Jurkat, Clone E6-1 (cell line): ENCODE measurements at places on chromosomes 6 and 20.
A peak's percentile ranks its signal among the peaks of the same experiment; 100 is the strongest.

DNA sequence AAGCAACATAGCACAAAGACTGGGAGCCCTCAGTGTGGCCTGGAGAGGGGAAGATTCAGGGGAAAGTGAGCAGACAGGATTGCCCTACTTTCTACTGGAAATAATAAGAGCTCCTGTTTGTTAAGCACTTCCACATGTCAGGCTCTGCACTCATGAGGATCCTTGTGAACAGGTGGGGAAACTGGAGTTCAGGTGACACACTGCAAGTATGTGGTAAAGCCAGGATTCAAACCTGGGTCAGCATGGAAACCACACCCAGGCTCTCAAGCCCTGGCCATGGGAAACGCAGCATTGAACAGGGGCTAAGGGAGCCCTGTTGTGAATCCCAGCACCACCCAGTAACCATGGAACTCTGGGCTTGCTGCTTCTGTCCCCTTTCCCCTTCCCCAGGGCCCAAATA lies 42.8 kb upstream of the ID1 start:
- no peak for DNase-seq

DNA sequence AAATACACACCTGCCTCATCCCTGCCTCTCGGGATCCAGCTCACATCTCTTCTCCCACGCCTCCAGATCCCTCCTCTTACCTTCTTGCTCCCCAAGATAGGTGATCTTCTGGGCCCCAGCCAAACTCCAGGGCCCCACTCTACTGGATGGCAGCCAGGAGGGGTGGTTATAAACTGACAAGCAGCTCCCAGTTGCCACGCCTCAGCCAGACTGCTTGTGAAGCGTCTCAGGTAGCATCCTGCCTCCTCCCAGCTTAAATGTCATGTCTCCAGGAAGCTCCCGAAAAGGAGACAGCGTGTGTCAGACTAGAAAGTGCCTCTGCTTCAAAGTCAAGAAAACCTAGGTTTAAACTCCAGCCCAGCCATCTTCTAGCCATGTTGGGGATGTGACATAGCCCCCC lies 114.1 kb downstream of the LRFN2 start:
- DNase-seq, result no peak

DNA sequence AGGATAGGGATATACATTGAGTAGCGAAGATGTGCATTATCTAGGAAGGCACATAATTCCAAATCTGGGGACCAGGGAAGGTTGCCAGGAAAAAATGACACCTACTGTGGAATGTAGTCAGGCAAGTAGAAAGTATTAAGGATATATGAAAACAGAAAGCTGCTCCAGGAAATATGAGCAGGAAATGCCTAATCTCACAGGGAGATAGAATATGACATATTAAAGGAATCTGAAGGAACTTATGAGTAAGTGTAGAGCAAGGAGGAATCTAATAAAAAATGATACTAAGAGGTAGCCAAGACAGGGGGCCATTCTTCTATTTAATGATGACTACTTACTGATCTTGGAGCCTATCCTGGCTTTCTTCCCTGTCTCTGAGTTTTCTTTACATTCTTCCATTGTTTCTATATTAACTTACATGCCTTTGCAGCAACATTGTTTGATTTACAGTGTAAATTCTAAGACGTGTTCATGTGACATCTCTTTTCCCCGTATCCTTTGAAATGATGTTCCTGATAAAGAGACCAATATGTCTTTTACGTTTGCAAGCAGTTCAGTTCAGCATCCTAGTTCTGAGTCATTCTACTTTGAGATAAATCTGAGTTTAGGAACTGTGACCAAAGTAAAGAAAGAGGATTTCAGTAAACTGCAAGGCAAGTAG lies 58.6 kb downstream of the TINAG start:
- no peak for DNase-seq

GRCh38 chr6:6912817-6913744 lies 194.7 kb upstream of the RREB1 start:
- DNase-seq, result no peak

- DNase-seq, result no peak
Observed at GRCh38 chr6:29720863-29721262, 2.4 kb upstream of the HLA-F start.

DNA sequence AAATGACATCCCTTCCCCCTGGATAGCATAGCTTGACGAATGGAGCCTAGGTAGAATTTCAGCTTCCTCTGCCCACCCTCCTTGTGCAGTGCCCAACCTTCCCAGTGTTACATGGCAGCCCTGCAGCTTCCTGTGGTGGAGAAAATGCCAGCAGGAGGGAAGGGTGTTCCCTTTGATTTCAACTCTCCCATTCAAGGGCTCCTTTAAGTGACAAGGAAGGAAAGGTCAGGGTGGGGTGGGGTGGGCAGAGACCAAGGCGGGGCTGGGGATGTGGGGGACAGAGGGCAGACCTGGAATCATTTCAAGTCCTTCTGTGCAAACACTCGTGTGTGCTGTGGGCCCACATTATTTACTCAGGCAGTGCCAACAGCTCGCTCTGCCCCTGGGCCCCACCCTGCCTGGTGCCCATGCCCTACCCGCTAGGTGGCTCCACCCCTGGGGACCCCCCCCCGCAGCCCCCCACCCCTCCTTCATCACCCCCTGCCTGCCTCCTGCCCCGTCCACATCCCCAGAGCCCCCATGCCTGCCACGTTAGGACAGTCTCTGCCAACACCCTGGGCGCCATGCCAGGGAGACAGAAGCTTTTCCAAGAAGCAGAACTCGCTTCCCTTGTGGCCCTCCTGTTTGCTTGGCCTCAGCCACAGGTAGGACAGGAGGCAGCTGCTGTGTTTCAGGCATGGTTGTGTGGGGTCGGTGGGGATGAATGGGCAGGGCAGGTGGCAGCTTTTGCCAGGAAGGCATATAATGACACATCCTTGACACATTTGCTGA lies 9.4 kb downstream of the SPDEF start:
- DNase-seq, result no peak

DNA sequence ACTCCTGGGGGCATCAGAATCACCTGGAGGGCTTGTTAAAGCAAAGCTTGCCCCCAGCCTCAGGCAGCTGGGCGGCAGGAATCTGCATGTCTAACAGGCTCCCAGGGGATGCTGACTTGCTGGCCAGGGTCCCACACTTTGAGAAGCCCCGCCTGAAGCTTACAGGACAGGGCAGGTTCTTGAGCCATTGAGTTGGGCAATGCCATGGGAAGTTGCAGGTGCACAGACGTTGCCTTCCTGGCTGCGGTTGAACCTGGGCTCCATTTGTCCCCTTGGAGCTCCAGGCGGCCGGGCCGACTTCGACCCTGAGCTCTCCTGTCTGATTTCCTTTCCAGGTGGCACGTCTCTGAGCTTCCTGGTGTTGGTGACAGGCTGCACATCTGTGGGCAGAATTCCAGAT lies 46.8 kb downstream of the SYNJ2 start:
- no peak for DNase-seq

- no peak for DNase-seq
Observed at GRCh38 chr20:38748861-38749149, 545 bp downstream of the ACTR5 start.

- DNase-seq, result no peak
Observed at GRCh38 chr6:105881608-105882007, 204.5 kb upstream of the PRDM1 start.

- no peak for DNase-seq
Observed at GRCh38 chr6:116938305-116938704, 61.3 kb downstream of the RFX6 start.

GRCh38 chr6:130825772-130826441 lies 1.3 kb upstream of the SMLR1 start:
- DNase-seq, result peak; percentile 12

DNA sequence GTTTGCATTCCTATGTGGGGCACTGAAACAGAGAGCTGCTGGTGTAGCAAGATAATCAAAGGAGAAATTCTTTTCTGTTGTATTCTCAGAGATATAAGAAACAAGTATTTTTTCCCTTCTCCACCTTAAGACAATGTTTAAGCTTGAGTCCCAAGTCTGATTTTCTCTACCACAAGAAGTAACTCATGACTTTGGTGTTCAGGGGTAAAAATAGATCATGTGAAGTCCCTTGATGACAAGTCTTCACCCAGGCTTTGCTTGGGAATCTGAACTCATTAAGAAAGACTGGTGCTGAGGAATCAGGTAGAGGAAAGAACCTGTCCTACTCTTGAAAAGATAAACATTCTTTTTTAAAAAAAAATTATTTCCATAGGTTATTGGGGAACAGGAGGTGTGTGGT lies 205.6 kb downstream of the ALDH8A1 start:
- no peak for DNase-seq

DNA sequence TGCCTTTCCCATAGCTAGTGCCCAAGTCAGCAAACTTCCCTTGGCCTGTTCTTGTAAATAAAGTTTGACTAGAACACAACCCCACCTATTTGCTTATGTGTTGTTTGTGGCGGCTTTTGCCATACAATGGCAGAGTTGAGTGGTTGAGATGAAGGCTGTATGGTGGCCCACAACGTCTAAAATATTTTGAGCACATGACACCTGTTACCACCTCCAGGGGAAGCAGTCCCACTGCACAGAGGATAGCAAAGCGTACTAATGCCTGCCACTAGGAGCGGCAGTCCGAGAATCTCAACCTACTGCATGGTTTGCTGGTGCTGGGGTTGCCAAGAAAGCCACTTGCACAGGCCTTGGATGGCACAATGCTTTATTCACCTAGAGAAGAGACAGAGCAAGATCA lies 58.6 kb downstream of the TGM2 start:
- no peak for DNase-seq

DNA sequence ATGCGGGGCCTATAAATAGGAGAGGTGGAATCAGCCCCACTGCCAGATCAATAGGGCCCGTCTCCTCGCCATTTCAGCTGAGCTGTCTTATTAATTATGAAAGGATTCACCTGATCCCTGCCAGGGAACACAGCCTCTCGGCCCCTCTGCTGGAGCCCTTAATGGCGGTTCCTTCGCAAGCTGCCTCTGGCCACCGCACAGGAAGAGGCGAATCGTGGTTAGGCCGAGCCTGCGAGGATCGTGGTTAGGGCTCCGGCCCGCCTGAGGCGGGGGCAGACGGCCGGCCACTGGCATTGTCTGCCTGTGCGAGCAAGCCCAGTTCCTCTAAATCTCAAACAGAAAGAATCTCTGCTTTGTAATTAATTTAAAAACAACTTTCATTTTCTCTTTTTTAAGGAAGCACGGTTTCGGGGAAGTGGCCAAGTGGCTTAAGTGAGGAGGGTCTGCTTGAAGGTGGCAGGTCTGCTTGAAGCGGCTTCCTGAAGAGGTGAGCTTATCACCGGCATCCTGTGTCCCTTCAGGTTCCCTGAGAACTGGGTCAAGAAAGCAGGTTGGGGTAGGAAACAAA lies 9.2 kb downstream of the NRN1 start:
- DNase-seq, result no peak

GRCh38 chr6:19898141-19898740 lies 61.1 kb downstream of the ID4 start:
- no peak for DNase-seq

GRCh38 chr20:9867196-9867980 lies 28.5 kb upstream of the PAK5 start:
- no peak for DNase-seq

DNA sequence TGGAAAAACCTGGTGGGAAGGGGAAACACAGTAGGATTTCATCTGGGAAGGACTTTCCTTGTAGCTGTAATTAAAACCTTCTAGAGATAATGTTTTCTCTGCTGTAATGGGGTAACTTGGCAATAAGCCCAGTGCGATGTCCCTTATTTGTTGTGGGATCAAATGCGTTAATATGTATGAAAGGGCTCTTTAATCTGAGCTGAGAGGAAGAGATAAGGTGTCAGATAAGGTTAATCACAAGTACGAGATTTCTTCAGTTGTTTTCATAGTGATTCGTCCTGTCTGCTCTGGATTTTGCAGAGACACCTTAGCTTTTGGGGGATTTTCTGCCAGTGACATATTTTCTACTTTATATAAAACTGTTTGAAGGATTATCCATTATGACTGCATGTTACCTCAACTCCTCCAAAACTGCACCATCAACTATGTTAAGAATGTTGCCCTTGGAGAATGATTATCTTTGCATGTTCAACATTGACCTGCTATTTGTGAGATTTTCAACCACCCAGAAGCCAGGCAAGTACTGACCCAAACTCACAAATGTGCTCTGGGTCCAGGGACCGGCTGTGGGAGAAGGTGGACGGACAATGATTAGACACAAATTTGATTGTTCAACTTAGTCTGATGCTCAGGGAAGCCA lies 21.2 kb upstream of the ELOVL5 start:
- DNase-seq, result no peak

DNA sequence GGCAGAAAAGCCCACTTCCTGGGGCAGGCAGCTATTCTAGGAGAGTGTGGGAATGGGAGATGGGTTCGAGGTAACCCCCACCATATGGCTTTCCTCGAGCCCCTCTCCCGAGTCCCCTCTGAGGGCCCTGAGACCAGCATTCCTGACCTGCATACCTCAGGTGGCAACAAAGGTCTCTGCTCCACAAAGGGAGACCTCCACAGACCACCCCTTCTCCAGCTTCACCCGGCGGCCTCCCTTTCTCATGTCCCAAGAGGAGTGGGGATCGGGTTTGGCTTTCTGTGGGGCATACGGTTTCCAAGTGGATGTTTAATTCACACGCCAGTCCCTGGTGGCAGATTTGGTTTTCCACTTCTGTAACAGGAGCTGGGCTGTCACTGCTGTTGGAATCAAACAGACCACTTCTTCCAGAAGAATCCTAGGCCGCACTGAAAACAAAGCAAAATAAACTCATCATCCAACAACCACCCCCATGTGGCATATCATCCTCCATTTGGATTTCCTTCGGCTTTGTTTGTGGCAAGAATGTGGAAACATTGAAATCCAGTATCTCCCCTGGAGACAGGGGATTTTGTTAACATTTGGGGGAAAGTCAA lies 83.2 kb downstream of the DLL1 start:
- no peak for DNase-seq

GRCh38 chr6:48101290-48101689 lies 9.7 kb downstream of the PTCHD4 start:
- no peak for DNase-seq

- DNase-seq, result peak; percentile 5
Observed at GRCh38 chr20:15867899-15868298, 705.3 kb downstream of the KIF16B start.

GRCh38 chr20:46308258-46309157 lies at the start of gene CDH22:
CDH22 (minus strand) TSS chr20:46308498; CDS start chr20:46251294, 57,204 bp downstream.
- DNase-seq, result no peak

DNA sequence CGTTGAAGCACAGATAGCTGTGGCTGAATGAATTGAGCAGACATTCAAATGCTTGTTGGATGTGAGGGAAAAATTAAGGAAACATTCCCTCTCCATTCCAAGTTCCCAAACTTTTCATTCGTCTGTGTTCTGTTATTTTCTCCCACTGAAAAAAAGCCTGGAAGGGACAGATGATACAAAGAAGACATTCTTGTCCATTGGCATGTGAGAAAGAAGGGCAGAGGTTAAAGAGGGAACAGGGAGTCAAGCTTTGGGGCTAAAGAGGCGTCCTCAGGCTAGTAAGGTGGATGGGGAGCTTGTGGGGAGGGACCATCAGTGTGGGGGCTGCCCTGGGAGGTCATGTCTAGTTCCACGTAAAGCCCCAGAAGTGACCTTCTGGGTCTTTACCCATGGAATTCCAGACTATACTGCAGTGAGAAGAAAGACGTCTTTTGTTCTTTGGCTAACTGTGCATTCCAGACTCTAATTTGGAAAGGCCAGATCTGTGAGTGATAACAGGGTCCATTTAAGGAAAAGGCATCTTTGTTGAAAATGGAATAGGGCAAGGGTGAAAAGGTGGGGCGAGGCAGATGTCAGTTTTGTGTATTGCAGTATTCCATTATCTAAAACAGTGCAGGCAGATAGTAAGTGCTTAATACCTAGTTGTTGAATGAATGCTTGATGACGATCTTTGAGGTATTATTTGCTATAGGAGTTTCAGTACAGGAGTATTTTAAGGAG lies 117.5 kb downstream of the SOX4 start:
- DNase-seq, result no peak

- DNase-seq, result no peak
Observed at GRCh38 chr6:797479-798077, 104.6 kb upstream of the EXOC2 start.
